ENCODE measurements at places on chromosomes 2 and 18.

DNA sequence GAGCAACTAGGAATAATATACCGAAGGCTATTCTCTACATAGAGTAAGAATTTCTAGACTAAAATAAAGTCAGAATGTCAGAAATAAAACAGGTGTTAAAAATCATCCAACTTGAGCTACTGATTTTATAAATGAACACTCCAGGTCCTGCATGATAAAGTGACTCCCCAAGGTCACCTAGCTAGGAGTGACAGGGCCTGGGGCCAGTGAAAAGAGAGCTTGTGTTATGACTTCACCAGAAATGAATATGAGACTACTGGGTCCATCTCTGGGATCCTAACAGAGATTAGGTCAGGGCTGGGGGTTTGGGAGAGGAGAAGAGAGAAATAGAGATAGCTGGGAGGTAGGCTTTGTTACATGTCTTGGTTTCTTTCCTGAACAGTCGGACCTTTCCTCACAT is 89.7 kb upstream of the CYP1B1 start:
- no peak for DNase-seq

DNA sequence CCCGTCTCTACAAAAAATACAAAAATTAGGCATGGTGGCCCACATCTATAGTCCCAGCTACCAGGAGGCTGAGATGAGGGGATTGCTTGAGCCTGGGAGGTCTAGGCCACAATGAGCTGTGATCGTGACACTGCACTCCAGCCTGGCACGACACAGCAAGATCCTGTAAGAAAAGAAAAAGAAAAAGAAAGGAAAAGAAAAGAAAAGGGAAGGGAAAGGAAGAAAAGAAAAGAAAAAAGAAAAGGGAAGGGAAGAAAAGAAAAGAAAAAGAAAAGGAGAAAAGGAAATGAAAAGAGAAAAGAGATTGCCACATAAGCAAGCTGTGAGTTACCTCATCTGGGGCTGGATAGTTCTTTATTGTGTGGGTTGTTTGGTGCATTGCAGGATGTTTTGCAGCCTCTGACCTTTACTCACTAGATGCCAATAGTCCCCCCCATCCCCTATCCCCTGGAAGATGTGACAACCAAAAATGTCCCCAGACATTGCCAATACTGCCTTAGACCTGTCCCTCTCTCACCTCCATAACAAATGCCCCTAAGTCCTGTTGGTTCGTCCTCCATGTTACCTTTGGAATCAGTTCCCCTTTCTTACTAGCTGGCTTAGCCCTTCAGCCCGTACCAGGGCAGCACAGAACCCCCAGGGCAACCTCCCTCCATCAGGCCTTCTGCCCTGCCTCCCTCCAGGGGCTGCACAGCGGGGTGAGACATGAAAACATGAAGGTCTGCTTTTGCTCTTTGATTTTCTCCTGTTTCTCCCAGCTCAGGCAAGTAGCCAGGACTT is 8.9 kb downstream of the ASPRV1 start:
- no peak for DNase-seq

DNA sequence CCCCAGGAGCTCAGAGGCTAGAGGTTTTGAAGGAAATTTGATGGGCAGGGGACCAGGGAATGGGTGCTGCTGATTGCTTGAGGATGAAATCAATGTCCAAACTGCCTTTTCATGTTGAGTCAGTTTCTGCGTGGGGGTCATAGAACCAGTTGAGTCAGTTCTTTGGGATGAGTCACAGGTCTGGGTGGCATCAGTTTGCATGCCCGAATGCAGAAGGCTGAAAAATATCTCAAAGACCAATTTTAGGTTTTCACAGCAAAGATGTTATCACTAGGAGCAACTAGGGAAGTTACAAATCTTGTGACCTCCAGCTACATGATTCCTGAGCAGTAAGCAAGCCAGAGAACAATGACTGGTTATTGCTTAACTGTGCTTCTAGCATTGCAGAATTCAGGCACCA is 1135.1 kb upstream of the CRIM1 start:
- DNase-seq, result no peak

- no peak for DNase-seq
Observed at GRCh38 chr2:26429779-26430578, 28.3 kb downstream of the DRC1 start.

DNA sequence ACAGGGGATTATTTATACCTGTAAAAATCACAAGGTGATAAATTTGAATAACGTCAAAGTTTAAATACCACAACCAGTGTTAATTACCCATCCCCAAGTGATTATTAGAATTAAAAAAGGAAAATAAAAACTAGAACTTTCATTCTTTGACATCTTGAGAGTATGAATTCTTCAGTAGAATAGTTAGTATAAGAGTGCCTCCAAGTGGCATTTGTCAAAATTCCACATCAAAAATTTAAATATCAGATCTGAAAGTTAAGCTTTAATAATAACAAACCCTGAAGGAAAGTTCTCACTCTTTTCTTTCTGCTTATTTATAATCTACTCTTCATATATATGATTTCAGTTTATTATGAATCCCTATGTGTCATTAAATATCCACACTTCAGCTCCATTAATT is 273.7 kb upstream of the KYNU start:
- no peak for DNase-seq

GRCh38 chr2:10517351-10518043 is 69.4 kb upstream of the ODC1 start:
- DNase-seq, result no peak

DNA sequence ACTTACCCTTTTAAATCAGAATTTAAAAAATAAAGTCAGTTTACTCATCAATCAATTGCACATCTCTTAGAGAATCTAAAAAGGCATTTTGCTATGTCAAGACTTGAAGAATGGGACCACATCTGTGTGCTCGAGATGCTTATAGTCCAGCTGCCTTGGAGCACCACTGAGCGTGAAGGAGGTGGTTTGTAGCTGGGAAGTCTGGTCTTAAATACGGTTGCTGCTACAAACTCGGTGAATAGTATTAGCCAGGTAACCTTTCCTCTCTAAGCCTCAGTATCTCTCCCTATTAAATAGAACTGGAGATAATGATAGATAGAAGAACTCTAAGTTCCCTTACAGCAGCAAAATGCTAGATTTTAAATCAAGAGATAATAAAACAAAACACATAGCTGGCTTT is 289.7 kb downstream of the TRIB2 start:
- DNase-seq, result no peak

- no peak for DNase-seq
Observed at GRCh38 chr2:7588295-7588694, 671.1 kb downstream of the RNF144A start.

DNA sequence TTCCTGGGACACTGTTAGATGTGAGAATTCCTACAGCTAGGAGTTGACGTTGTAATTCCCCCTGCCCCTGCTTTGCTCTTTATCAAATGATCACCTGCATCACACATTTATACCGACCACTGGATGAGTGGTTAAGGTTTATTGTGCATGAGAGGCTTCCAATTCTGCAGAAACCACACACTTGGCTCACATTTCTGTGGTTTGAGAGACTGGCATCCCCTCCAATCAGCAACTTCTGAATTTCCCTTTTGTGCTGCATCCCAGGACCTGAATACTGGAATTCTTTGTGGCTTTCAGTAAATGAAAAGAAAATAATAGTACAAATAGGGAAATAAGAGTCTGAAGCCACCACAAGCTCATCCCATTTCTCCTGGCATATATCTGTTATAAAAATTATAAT is 628.7 kb upstream of the PIK3C3 start:
- DNase-seq, result no peak

DNA sequence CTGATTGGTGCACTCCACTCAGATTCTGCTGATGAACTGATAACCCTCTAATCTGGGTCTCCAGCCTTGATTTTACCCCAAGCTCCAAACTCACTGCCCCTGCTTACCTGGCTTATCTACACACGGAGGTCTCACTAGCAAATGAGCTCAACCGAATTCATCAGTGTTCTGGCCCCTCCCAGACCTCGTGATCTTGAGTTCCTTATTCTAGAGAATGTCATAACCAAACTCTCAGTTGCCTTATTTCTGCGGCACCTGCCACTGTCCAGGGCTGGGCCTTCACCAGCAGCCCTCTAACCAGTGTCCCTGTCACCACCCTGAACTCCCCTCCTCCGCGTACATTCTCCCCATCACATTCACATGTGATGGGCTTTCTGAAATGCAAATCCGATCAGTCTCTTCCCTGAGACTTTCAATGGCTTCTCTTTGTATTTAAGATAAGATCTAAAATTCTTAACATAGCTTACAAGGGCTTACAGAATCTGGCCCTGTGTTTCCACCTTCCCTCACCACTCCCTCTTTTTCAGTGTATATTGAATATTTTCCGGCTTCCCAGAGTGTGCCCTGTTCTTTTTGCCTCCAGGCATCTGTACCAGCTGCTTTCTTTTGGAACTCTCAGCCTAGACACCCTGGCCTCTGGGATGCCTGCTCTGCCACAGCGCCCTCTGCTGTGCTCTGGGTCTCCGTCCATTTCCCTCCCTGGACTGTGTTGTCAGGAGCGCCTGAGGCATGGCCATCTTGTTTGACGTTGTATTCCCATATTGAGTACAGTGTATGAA is 31.1 kb downstream of the NAB1 start:
- DNase-seq, result peak; percentile 27

DNA sequence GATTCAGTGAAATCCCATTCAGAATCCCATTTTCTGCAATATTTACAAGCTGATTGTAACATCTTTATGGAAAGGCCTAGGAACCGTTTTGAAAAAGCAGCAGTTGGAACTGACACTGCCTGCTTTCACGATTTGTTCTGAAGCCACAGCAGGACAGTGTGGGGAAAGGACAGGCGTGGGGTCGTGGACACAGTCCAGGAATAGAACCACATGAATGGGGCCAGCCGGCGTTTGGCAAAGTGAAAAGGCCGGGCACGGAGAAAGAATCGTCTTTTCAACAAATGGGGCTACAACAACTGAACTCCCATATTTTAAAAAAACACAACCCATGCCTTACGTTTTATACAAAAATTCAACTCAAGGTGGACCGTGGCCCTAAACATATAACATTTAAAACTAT is 69.8 kb downstream of the SLC66A2 start:
- no peak for DNase-seq

DNA sequence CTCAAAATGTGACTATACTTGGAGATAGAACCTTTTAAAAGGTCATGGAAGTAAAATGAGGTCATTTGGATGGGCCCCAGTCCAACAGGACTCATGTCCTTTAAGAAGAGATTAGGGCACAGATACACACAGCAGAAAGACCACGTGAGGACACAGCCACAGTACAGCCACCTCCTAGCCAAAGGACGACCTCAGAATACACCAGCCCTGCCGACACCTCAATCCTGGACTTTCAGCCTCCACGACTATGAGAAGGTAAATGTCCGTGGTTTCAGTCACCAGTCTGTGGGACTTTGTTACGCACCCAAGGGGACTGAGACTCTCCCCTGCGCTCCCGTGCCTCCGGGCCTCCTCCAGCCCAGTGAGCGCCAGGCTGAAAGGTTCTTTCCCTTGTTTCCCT is 30.2 kb upstream of the HPCAL1 start:
- DNase-seq, result no peak

DNA sequence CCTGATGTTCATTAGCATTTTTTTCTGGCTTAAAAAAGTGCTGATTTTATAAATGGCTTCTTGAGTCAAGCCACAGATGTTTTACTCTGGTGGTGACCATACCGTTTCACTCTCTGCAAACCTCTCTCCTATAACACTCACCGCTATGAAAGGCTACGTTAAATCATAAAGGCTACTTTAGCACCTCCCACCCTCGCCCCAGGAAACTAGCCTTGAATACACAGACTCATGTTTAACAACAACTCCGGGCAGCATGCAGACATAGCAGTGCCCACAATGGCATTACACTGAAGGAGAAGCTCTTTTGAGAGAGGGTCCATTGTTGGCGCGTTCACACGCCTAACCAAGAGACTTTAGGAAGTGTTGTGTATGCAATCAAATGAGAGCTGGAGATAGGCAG is 5.6 kb downstream of the MYT1L start:
- no peak for DNase-seq

- no peak for DNase-seq
Observed at GRCh38 chr2:67399831-67400489, 2.8 kb downstream of the ETAA1 start.

DNA sequence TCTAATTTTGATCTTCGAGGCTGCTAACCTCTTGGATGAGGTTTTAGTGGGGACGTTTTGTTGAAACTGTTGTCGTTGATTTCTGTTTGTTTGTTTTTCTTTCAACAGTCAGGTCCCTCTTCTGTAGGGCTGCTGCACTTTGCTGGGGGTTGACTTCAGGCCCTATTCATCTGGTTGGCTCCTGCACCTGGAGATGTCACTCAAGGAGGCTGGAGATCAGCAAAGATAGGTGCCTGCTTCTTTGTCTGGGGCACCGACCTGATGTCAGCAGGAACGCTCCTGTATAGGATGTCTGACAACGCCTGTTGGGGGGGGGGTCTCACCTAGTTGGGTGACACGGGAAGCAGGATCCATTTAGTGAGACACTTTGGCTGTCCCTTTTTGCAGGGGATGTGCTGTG is 915.6 kb upstream of the CHAC2 start:
- DNase-seq, result no peak

DNA sequence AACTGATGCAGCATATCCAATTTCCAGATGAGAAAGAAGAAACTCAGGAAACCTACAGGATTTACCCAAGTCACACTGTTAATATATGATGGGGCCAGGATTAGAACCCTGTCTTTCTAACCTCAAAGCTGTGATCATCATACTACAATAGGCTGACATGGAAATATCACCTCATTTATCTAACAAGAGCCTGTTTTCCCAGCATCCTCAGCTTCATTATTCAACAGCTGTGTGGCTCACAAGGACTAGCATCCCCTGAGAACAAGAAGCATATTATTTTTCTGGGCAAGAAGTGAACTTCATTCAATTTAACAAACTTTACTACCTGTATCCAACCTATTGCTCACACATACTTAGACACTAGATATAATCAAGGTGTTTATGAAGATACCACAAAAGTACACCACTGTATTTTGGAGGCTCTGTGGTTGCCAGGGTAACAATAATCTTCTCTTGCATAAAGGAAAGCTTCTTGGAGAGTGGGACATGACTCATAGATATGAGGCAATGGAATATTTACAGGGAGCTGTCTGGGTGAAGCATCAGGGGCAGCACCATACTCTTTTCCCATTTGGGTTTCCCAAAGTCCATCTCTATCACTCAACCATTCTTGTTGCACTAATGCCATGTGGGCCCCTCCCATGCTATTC is 218.2 kb downstream of the RAD51AP2 start:
- DNase-seq, result no peak

GRCh38 chr2:197708331-197708730 is 3.2 kb downstream of the MARS2 start:
- DNase-seq, result no peak

Data from stimulated activated CD8-positive, alpha-beta memory T cell treated with anti-CD3 and anti-CD28 coated beads, Interleukin-7, amount 100 ng/mL, for 1 hour (primary cell).